ENCODE measurements at places on chromosomes 5 and 9.

DNA sequence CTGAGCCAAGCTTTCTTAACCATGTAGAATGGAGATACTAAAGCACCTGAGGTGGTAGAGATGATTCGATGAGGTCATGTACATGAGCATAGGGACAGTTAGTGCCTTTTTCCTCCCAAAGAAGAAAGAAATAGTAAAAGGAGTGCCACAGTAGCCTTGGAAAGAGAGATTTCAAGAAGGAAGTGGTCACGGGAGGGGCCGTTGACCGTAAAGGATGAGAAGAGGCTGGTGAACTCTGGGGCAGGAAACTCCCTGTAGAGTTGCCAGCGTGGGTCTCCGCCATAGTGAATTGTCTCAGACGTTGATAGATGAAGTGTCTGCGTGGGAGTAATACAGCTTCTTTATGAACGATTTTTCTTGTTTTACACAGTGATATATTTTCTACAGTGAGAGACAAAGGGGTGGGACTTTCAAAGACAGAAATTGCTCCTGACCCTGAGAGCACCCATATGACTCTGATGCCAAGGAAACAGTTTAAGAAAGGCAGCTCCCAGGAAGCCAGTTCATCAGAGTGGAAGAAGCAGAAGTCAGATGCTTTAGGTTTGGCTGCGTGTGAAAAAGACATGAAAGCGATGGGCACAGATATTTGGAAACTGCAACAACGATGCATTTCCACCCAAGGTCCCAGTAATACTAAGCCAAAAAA is 41.3 kb downstream of the UGCG start:
- peak; percentile 48 for DNase-seq

- DNase-seq, result peak; percentile 39
Observed at GRCh38 chr5:40221796-40222195, 457.9 kb upstream of the PTGER4 start.

GRCh38 chr9:35481347-35481975 is 8.4 kb upstream of the RUSC2 start:
- peak; percentile 84 for DNase-seq

DNA sequence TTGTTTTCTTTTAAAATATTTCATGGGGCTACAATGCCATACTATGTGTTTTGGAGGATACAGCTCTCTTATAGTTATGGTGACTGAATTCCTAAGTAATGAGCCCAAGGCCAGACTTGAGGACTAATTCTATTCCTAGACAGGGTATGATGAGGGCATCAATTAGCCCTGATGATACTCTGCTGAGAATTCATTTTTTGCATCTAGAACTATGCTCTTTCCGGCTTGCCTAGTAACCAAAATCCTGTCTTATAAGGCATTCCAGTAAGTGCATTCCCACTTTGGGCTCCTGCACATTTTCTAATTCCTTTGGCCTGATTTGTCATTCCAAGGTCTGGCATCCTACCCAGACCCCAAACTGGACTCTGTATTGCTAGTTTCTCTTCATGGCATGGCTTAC is 62.4 kb downstream of the MAT2B start:
- peak; percentile 25 for DNase-seq

- DNase-seq, result no peak
Observed at GRCh38 chr5:133707629-133708028, 95.3 kb upstream of the FSTL4 start.

GRCh38 chr5:159951387-159951786 is 35.1 kb downstream of the ADRA1B start:
- no peak for DNase-seq

GRCh38 chr5:7422316-7423106 is 26.6 kb downstream of the ADCY2 start:
- no peak for DNase-seq

GRCh38 chr9:136054146-136054545 is 40.9 kb downstream of the NACC2 start:
- no peak for DNase-seq

- no peak for DNase-seq
Observed at GRCh38 chr5:90876366-90876765, 317.8 kb downstream of the ADGRV1 start.

DNA sequence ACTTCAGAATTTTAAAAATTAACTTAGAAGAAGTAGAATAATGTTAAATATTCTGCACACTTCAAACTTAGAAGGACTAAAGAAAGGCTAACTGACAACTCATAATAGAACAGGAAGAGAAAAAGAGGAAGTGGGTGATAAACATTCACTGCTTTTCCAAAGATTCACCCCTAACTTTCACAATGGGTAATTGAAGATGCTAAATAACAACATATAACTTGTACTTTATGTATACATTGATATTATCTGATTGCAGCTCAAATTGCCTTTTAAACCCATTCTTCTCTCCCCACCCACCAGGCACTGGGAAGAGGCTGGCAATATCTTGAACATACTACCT is 376.6 kb downstream of the EFNA5 start:
- no peak for DNase-seq

DNA sequence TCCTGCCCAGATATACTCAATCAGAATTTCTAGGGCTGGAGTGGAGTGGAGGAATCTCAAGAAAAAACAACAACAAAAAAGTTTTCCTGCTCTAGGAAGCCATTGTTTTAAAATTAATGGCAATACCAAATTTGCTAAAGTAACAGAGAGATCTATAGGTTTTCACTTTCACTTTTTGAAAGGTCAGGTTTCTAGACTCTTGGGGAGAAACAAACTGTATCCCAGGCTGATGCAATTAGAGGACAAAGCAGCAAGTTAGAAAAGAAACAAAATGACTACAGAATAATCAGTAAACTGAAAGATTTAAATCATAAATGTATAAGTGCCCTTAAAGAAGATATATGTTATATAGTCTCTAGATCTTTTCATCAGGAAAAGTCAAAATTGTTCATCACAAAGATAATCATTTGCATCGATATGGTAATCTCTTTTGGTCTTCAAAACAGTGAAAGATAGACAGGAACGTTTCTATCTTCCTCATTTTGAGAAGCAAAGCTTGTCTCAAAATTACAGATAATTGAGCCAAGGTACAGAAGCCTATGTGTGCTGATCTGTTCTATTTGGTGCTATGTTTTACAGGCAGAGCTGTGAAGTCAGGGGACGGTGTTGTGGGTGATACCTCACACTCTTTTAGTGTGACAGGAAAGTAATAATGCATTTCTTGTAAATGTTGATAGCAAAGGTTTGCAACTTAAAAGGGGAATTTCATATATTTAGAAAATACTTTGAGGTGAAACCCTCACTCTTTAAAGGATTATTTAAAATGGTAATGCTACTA is 1746.6 kb upstream of the C9orf72 start:
- DNase-seq, result no peak

- no peak for DNase-seq
Observed at GRCh38 chr9:88011005-88011766, 36.9 kb upstream of the CDK20 start.

GRCh38 chr9:113585085-113585442 is 121.5 kb downstream of the RGS3 start:
- DNase-seq, result no peak

Data from MG63 (cell line).